ENCODE measurements at places on chromosomes 12 and 14.
A peak's percentile ranks its signal among the peaks of the same experiment; 100 is the strongest.

DNA sequence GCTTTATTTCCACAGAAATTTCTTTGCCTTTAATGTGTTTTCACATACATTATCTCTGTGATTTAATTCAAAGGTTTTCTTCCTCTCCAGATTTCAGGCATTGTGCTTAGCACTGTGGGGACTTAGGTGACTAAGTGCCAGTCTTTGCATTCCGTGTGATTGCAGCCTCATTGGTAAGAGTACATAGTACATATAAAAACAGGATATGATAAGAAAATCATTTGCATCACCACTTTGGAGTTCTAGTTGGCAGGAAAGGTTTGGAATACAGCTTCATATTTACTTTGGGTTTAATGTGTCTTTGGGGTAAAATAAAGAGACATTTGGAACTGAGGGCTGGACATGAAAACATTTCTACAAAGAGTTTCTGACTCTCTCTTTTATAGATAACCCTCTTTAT lies 37.8 kb upstream of the C12orf75 start:
- no peak for DNase-seq

DNA sequence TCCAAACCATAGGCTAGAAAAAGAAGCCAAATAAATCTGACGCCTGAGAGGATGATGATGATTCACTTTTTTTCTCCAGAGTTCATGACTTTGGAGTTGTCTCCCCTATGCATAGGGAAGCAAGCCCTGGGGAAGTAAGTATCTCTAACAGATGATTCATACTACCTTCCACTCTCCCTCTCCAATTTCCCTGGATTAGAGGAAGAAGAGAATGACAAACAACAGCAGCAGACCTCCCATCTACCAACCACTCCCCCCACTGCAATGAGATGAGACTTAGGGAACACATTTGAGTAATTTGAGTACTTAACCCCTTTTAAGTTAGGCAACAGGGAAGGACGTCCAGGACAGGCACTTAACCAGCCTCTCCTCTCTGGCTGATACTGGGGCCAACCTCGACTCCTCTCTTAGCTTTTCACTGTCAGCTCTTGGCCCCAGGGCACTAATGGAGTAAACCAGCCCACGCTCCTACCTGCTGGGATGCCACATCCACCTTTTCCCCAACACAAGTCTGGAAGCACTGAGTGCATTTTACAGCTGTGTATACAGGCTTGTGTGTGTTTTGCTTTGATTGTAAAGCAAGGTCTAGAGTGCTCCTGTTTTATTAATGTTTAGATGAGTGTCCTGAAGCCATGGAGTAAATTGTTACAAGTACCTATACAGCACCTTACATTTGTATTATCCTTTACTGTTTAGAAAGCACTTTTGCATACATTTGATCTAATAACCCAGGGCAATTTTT lies 180.7 kb downstream of the PHLDA1 start:
- DNase-seq, result no peak

DNA sequence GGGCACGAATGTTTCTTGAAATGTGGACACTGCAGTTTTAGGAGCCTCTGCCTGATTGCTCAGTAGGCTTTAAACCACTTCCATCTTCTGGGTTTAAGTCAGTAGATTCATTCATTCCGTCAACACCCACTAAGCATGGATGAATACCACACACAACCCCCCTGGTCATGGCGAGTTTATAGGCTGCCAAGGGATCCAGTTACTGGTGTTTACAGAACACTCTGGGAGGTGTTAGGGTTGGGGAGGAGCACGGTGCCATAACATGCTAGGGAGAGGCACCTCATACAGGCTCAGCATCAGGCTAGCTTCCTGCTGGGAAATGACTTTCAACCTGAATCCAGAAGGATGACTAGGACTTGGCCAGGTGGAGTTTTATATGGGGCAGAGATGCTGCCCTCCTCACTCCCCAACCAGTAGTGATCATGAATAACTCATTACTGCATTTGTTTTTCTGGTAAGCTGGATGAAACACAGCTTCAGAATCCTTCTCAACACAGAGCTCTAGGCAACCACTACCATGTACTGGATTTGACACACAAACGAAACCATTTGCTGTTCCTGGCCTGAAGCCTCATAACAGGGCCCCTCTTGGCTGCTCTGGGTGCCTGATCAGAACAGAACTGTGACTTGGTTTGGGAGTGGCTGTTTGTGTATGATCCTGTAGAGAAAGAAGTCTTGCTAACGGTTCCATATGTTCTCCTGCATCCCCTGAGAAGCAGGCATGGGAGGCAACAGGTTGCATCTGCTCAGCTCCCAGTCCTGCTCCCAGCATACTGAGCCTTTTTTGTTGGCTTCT lies 47.9 kb downstream of the FBXW8 start:
- no peak for DNase-seq

DNA sequence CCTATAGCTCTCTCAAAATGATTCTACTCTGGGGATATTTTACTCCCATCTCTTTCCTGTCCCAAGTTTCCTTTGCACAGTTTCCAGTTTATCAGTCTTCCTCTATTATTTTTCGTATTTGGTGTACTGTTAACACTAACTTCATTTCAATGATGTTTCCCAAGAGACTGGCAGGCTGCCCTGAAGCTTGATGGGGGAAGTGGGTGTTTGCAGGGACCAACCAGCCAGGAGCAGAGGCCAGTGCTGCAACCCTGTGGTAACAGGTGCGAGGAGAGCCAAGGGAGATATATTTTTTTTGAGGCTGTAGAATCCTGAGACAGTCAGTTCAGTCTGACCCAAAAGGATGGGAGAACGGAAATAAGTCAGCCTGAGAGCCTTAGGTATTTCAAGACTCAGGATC lies 11.8 kb upstream of the CEBPE start:
- DNase-seq, result no peak

DNA sequence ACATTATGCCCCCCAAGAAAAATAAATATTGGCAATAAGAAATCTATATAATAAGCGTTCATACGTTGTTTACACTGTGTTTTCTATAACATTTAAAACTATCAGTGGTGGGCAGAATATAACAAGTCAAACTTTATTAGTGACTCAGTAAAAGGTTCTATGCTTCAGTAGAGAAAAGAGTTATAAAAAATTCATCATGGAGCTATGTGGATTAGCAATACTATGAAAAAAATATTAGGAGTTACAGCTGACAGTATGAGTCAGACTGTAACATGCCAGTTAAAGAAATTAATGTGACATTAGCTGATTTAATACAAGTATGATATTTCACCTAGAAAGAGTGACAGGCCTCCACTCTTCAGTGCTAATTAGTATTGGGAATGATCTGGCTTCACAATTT lies 125.1 kb upstream of the GARIN6 start:
- DNase-seq, result no peak

GRCh38 chr12:118060301-118061010 lies 523 bp downstream of the WSB2 start:
- DNase-seq, result no peak

- no peak for DNase-seq
Measured at GRCh38 chr12:93982771-93983315, 165.5 kb upstream of the PLXNC1 start.

- no peak for DNase-seq
Measured at GRCh38 chr12:45732936-45733335, 3.4 kb downstream of the ARID2 start.

DNA sequence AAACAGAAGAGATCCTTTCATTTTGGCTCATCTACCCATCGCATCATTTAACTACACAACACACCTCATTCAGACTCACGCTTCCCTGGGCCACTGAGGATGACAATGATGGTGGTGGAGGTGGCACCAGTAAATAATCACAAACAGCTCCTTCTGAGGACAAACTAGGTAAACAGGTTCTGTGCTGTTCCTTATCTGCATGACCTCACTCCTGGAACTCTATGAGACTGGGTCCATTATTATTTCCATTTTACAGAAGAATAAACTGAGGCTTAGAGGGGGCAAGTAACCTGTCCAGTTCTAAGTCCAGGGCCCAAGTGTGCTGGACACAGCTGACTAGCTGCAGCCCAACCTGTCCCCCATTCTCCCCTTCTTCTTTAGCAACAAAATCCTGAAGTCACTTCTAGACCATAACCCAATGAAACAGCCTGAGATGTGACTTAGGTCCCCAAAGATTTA lies 50.4 kb downstream of the ITPK1 start:
- DNase-seq, result no peak

DNA sequence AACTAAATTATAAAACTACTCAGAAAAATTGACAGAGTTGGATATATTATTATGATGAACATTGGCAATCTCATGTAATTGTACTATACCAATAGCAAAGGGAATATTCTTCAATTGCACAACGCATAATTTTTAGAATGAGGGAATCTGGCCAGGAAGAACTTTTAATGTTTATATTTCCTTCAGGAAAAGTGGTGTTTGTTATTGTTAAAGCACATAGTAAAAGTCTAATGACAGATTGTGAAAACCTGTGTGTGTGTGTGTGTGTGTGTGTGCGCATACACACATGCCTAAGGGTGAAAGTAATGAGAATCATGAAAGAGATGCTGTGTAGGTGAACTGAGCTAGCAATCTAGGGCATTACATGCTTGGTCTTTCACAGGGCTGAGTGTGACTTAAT lies 877.7 kb downstream of the SLC6A15 start:
- no peak for DNase-seq

GRCh38 chr14:60249321-60250256 lies 568 bp downstream of the PPM1A start:
- DNase-seq, result peak; percentile 53

DNA sequence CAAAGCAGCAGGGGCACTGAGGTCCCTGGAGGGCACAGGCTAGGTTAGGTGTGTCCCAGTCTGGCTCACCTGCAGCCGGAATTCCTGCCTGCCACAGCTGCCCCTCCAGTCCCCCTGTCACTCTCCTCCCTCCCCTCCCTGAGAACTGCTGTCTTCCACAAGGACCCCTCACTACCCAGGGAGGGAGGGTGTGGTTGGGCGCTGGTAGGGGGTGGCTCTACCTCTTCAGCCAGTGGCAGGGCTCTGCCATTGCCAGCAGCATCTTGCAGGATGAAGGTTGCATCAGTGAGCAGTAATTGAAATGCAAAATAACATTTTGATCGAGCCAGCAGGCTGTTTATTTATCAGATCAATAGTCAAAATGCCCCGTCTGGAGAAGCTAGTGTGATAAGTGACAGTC lies 45.7 kb downstream of the ESRRB start:
- no peak for DNase-seq

GRCh38 chr14:54278087-54278486 lies 118.7 kb upstream of the CDKN3 start:
- no peak for DNase-seq

DNA sequence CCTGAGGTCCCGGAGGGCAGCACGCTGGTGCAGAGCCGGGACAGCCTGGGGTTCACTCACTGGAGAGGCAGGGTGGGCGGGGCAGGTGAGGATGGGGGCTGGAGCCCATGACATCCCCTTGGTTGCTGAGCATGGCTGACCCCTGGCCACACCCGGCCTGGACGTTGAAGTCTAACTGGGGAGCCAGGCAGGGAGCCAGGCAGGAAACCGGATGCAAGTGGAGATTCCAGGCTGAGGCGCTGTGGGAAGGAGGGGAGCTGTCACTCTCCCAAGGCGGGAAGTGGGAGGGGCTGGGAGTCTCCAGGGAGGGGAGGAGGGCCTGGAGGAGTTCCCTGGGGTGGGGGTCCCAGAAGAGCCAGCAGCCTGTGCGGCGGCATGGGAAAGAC lies 7.7 kb upstream of the INF2 start:
- no peak for DNase-seq

DNA sequence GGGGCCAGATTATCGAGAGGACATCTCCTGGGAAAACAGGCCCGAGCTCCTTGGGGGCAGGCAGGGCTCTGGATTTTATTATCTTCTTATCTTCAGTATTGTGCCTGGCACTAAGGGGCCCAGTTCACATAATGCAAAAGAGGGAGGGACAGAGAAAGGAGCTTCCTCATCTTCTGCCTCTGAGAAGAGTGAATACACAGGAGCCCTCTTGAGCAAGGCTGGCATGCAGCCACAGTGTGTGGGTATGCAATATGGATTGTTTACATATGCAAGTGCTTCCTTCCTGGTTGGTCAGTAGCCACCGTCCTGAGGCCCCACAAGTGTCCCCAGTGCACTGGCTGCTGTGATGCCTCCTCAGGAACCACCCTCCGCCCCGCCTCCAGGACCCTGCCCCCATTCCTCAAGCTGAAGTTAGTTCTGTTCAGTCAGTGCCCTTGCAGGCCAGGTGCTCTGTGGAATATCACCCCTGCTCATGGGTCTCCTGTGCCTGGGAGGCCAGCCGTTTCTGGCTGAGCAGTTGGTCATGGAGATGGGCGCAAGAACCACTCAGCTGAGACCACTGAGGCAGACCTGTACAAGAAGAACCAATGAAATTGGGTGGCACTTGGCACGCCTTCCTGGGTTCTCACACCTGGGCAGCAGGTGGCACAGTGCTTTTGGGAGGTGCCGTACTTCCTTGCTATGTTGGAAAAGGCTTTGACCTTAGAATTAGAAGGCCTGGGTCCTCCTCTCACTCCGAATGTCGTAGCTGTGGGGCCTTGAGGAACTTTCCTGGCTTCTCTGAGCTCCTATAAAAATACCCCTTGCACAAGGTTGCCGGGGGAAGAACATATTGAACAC lies 35.1 kb upstream of the ACTN1 start:
- no peak for DNase-seq

GRCh38 chr14:93249128-93249831 lies 42.2 kb downstream of the UBR7 start:
- DNase-seq, result no peak

GRCh38 chr14:50967790-50968189 lies 23.5 kb upstream of the PYGL start:
- no peak for DNase-seq

DNA sequence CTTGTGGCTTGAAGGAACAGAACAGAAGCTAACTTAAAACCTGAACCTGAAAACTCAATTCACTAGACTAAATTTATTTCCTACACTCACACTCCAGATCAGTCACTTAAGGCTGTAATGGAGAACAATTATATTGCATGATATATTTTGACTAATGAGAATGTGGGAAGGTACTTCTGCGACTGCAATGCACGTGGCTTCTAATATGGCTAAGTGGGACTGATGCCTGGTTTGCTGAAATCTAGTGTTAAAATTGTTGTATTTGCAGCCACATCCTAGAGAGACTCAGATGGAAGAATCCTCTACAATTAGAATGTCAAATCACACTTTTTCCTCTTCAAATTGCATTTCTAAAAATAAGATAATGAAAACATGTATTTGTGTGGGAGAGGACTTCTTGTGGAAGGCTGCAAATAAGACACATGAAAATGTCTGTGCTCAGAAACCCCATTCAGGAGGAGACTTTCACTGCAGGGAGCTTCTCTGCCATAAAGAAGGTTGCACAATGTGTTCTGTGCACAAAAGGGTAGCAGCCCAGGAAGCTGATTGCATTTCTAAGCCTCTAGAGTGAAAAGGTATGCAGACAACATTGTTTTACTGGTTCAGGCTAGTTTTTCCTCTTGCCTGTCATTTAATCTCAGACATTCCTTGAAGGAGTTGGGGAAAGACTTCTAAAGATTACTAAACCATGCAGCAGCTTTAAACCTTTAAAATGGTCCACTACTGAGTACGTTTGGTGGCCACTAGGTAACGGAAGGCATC lies 224.3 kb downstream of the NEDD1 start:
- DNase-seq, result no peak

- no peak for DNase-seq
Measured at GRCh38 chr12:80272387-80272915, 171.6 kb upstream of the PTPRQ start.
